ENCODE measurements at places on chromosomes 5 and 9.

DNA sequence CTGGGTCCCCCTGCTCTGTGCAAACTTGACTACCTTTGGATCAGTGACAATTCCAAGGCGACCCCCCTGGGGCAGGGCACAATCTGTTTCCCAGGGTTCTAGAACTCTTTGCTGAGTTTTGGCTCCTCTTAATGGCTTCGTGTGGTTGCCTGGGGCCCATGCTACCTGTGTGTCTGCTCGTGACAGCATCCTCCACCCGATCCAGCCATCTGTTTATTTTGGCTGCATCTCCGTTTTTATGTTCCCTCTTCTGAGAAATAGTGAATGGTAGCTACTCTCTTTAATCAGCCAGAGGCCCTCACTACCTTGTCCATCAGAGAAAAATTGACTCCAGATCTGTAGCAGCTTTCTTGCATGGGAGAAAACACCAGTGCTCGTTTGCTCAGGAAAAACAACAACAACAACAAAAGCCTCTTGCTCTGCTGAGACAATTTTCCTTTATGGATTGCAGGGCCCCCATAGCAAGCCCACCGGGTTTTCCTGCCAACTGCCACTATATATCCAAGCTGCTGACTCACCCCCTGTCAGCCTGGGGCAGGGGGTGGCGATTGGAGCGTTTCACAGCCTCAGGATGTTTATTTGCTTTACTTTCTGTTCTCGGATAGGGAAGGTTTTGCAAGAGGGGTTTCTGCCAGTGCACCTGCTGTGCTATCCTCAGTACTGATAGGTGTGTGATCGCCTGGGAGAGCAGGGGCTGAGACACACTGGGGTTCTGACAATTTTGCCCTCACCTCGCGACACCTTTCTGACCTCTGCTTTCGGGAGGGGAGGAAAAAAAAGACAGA is 607.8 kb downstream of the BNC2 start:
- no peak for DNase-seq

- no peak for DNase-seq
Observed at GRCh38 chr9:8860925-8861324, 1061.3 kb upstream of the DMAC1 start.

DNA sequence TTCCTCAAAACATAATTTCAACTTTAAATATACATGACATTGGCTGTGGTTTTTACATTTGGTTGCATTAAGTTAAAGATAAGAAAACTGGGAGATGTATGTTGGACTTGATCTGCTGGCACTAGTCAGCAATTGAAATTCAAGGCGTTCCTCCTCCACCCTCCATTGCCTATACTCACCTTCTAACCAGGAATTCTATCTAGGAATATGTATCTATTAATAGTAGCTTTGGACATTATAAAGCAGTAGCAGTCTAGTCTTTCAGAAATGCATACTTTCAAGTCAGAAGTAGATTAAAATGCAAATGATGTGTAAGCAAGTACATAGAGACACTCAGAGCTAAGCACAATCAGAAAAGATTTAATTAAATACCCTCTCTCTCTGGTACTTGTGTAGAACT is 24.9 kb downstream of the FER start:
- no peak for DNase-seq

DNA sequence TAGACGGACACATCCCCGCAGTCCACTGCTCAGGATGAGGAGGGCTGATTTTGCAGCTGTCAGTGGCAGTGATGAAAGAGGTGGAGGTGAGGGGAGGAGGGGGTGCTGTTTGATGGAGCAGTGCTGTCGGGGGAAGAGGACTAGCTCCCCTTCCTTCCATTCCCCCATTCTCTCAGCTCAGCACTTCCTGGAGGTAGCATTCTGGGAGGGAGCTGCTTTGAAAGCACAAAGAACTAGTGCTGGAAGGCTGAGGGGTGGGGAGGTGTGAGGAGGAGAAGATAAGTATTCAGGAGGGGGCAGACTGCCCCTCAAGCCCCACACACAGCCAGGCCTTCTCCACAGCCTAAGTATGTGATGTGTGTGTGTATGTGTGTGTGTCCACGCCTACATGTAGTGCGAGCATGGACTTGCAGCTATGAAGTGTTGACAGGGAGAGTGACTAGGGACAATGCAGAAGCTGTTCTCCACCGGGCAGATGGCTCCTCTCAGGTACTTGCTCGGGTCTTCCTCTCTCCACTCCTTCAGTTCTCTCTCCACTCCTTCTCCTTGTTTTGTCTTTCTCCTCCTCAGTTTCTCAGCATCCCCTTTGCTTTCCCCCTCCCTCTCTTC is 65.5 kb upstream of the HSPA9 start:
- no peak for DNase-seq

- no peak for DNase-seq
Observed at GRCh38 chr9:133727277-133727875, 10.8 kb downstream of the SARDH start.

- no peak for DNase-seq
Observed at GRCh38 chr5:172616730-172617129, 24.3 kb upstream of the NEURL1B start.

DNA sequence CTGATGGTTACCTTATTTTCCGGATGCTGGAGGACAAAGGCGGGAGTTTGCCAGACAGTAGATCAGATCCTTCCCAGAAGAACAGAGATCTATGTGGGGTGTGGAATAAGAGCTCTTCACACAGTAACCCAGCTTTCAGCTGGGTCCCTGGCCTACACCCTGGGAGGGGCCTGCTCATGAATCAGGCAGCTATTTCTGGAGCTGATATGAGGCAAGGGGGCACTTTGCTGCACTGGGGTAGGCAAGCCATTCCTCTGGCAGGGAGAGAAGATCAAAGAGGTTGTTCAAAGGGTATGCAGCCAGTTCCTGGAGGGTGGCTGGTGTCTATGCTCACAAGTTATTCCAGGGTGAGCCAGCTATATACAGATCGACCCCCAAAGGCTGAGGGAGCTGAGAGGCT is 48.6 kb downstream of the CYSTM1 start:
- DNase-seq: no peak

DNA sequence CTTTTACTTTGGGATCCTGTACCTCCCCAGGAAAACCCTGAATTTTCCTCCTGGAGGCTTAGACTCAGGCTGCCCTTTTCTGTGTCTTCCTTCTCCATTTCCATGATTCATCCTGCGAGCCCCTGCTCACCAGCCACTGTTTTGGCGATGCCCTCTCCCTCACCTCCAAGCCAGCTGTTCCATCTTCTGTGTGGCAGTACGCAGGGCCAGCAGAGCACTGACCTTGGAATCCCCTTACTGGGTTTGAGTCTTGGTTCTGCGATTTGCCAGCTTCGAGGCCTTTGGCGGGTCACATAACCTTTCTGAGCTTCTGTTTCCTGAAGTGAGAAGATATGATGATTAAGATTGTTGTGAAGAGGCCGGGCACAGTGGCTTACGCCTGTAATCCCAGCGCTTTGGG is 7.2 kb downstream of the PPARGC1B start:
- no peak for DNase-seq

DNA sequence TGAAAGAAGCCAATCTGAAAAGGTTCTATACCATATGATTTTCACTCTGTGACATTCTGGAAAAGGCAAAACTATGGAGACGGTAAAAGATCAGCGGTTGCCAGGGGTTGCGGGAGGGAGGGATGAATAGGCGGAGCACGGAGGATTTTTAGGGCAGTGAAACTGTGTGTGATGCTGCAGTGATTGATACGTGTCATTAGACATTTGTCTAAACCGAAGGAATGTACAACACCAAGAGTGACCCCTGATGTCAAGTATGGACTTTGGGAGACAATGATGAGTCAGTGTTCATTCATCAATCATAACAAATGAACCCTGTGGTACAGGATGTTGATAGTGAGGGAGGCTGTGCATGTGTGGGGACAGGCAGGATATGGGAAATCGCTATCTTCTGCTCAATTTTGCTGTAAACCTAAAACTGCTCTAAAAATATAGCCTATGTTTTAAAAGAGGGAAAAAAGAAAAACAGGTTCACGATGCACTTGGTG is 34.4 kb downstream of the ERGIC1 start:
- DNase-seq: no peak

GRCh38 chr9:105083256-105083655 is 155.3 kb upstream of the ABCA1 start:
- DNase-seq: no peak

- no peak for DNase-seq
Observed at GRCh38 chr5:134479839-134480238, 45.6 kb upstream of the JADE2 start.

DNA sequence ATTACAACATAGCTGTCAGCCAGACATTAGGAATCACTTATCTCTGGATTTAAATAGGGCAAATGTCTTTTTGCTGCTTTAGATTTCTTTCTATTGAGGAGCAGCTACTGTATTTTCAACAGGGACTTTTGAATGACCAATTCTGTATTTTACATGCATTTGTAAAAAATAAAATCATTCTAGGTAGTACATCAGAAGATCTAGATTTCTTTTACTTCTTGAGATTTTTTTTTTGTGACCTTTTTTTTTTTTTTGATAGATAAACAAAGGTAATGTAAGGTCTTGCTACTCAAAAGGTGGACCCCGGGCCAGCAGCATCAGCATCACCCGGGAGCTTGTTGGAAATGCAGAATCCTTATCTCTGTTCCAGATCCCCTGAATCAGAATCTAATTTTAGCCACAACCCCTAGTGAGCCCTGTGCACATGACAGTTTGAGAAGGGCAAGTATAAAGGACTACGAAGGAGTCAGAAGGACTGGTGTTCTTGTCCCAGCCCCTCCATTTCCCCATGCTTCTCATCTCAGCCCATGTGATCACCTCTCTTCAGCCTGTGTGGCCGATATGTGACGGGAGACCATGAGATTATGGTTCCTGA is 37.7 kb upstream of the CKMT2 start:
- DNase-seq: no peak

- no peak for DNase-seq
Observed at GRCh38 chr9:107034831-107035230, 171.9 kb downstream of the ZNF462 start.

DNA sequence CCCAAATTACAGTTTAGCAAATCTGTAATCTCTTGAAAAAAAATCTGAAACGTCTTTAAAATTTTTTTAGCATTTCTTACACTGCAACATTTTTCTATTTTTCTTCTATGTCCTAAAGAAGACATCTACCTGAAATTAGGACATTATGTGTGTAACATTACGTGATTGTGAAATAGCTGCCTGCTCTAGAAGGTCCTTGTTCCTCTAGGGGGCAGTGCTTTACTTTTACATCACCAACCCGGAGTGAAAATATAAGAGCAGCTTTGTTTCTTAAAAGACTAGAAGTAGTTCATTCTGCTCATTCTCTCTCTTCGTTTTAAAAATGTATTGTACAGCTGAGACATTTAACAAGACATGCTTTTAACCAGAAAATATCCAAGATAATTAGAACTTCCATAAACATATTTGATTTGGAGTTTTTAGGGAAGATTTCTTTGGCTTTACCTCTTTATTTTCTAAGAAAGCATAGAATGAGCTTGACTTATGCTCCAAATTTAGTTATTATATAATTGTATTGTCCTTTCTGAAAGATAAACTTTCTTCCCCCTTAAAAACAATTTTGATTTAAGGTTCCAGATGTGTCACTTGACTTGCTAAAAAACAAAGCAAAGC is 48.1 kb upstream of the RIOK2 start:
- DNase-seq: no peak

DNA sequence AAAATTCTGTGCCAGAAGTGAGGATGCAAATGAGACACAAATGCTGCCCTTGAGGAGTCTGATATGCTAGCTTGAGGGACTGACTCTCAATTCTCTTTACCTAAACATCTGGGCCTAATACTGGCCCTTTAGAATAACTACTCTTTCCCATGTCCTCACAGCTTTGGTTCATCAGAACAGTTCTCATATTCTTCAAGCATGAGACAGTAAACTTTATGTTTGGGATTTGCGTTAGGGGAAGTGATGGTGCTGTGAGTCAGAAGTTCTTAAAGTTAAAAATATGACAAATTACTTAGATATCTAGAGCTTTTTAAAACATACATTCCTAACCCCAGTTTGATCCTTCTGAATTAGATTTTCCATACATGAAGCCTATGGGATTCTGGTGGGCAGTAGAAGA is 665.0 kb upstream of the RGMB start:
- DNase-seq: no peak

- DNase-seq: no peak
Observed at GRCh38 chr9:114883709-114884108, 46.7 kb downstream of the TNFSF8 start.

DNA sequence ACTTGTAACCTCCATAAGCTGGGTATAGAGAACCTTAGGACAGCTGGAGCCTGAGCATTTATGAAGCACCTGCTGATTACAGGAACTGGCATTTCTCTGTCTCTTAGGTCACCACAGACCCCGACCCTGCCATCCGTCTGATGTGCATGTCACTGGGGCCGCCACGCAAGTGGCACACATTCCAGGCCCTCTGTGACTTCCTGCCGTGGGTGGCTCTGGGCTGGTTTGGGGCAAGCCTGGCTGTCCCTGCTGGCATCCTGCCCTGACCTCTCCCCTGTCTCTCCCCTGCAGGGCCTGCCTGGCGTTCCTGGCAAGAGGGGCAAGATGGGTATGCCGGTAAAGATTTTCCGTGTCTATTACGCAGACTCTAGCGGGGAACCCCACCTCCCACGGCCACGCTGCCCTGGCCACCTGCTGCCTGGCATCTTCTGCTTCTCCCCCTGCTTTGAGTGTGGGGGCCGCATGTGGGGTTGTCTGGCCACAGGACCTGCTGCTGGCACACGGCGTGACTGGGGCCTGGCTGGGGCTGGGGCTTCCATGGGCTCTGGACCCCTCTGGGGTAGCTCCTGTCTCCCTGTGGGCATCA is 55.4 kb downstream of the COL27A1 start:
- DNase-seq: no peak

- no peak for DNase-seq
Observed at GRCh38 chr9:98241357-98242300, 13.8 kb downstream of the TBC1D2 start.

DNA sequence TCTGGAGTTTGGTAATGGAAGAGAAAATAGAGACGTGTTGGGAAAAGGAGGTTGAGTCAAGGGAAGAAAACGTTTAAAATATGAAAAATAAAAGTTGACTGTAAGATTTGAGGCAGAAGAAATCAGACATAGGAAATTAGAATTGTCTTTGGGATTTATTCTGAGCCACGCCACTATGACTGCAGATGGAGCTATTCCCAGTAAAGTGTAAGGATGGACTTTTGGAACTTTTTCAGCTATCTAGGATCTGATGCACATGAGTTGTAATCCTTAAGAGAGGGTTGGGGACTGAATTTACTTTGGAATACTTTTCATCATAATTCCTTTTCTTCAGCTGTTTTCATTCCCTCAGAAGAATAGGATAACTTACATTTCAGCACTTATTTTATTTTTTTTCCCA is 336.7 kb downstream of the FAM170A start:
- DNase-seq: no peak

Data from activated CD4-positive, alpha-beta T cell treated with anti-CD3 and anti-CD28 coated beads for 24 hours (primary cell).